ENCODE measurements at places on chromosomes 4 and X. TPM values are rescaled to one million over a fixed set of nuclear protein-coding genes. Genes with fewer than 3 reads are reported as not detected.

DNA sequence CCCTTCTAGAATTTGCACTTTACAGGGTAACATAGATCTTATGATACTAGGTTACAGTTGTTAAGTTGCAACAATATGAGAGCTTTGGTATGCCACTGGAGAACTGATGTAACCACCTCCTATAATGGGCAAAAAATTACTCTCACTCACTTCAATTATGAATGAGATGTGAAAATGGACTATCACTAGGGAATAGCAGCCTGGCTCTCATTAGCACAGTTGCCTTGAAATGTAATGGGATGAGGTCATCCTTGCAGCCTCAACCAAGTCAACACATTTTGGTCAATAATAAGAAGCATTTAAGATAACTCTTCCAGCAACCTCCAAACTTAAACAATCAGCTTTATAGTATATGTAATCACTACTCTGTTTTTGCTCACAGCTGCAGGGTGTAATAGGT is 69.4 kb downstream of the TBC1D9 start:
- DNase-seq, result no peak

DNA sequence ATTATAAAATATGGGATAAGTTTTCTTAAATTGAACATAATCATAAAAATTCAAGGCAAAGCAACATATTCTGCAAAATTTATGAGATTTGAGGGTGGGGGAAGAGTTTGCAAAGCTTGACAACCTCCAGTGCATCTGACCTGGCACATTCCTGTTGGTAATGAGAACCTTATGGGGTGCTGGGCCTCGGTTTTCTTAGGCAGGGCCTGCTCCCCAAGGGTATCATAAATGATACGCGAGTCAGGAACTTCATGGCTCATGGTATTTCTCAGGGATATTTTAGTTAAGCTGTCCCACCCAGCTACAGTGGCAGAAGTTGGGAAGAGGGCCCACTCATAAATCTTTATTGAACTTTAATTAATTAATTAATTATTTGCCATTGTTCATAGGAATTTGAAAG is 13.2 kb downstream of the AFF2 start:
- no peak for DNase-seq

DNA sequence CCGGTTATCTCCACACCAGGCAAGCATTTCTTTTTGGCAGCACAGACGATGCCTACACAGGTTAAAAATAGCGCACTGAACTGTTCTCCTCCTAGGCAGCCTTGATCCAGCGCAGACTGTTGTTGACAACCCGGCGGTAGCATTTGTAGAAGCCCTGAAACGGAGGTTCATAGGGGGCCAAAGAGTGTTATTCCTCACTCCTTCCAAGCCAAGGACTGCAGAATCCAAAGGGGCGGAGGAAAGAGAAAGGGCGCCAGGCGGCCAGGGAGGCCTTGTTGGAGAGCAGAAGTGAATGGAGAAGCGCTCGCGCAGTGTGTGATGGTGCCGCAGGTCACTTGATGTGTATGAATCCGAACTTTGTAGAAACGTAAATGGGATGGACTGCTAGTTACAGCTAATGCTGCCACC is 82.7 kb downstream of the TENM3 start:
- no peak for DNase-seq

DNA sequence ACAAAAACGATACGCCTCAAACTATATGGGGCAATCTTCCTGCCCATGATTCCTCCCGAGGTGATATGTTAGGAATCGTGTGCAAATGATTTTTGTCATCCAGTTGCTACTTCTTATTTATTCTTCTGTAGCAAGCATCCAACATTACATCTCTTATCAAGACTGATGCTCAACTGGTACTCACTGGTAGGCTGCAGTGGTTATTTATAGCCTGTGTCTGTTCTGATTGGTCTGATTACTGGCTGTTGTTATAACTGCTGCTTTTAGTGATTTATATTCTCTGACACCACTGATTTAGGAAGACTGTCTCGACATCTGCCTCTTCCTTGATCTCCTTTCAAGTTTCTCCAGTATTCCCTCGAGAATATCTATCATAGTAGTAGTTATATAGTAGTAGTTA is 165.8 kb downstream of the LARP7 start:
- DNase-seq, result no peak

DNA sequence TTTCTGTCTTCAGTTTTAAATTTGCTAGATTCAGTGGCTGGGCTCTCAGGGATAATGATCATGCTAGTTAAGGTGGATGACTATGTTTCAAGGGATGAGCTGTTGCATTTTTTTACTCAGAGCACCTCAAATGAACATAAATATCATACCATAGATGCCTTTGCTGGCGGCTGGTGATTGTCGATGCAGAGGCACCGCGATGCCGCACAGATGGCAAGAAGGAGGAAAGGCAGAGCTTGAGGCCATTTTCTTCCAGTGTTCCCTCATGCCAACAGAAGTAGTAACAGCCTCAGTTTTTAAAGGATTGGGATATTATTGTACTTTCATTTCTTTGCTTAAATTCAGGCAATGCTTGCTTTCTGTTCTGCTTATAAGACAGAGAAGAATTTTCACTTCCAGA is 654.7 kb upstream of the IGFBP7 start:
- no peak for DNase-seq

DNA sequence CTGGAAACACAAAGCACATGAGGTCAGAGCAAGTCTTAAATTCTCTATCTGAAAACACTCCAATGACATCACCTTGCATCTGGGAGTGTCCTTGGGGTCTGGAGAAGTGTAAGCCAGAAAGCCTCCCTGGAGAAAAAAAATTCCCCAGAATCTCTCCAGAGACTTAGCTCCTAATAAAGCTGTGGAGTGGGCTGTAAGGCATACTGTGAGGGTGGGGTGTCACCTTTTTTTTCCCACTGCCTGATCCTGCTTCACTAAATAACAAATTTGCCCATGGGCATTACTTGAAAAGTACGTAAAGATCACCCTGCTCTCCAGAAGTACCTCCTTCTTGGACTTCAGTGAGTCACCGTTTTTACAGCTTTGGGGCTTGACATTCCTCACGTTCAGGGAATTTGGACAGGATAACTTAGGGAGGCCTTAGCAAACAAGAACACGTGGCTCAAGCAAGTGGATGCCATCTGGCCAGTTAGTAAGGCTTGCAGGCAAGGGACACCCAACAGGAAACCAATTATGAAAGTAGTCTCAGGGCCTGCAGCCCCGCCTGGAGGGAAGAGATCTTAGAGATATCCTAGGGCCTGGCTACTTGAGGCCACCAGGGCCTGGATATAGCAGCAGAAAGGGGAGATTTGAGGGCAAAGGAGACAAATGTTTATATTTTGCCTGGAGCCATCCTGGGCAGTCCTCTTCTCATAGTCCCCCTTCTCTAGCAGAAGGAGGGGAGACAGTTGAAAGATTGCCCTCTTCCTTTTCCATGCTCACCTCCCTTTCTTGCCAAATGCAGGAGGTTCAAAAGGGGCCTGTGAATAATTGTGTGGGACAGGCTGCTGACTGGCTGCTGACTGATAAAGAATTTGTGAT is 60.1 kb upstream of the PLAC1 start:
- DNase-seq, result peak; percentile 87

GRCh38 chr4:121255986-121256750 is 92.0 kb upstream of the TNIP3 start:
- DNase-seq, result peak; percentile 96

DNA sequence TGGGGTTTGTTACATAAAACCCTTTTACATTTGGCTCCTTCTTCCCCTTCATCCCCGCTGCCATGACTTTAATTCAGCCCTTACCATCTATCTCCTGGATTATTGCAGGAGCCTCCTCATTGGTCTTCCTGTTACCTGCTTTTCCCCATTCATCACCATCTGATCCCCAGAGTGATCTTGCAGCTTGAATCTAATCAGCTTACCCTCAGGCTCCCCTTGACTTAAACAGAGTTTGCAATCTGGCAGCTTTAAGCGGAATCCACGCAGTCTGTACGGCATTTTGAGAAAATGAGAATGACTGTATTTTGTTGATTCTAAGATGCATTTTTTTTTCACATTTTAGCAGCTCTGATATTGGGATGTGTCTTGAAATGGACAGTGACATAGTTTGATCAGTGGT is 14.9 kb upstream of the PPEF1 start:
- no peak for DNase-seq

DNA sequence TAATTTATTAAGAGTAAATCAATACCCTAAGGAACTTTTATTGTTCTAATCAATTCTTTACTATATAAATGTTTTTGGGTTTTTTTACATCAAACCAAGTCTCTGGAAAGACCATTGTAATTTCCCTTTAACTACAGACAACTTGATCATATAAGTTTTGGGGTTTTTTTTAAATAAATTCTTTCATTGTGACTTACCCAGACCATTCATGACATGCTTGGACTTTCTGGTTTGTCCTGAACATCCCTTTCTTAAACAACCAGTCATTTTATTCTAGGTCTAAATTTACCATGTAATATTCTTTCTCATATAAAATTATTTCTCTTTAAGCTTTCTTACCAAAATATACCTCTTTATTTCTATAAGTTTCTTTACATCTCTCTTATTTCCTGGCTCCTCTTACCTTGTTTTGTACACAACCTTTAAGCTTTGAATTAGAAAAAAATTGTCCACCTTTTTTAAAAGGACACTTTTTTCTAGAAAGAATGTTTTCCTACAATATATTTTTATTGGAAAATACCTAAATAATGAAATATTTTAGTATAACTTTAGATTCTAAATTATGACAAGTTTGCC is 8.4 kb downstream of the CNGA1 start:
- no peak for DNase-seq

GRCh38 chrX:15336023-15336413 is 695 bp upstream of the PIGA start:
- peak; percentile 86 for DNase-seq

- peak; percentile 18 for DNase-seq
Observed at GRCh38 chrX:72052415-72053090, 79.2 kb downstream of the RTL5 start.

DNA sequence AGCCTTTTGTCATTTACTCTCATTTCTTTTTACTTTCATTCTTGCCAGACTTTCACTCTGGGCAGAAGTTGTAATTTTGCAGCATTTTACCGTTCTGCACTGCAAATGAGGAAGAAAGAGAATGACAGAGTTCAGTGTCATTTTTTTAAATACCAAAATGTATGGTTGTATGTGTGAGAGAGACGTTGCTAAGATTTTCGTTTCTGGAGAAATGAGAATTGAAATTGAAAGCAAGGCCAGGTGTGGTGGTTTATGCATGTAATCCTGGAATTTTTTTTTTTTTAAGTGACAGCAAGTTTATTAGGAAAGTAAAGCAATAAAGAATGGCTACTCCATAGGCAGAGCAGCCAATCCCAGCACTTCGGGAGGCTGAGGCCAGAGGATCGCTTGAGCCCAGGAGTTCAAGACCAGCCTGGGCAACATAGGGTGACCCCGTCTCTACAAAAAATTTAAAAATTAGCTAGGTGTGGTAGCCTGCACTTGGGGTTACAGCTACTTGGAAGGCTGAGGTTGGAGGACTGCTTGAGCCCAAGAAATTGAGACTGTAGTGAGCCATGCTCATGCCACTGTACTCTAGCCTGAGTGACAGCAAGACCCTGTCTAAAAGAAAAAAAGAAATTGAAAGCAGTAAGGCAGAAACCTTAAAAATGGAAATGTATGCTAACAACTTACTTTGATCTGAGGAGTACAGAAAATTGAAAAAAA is 12.9 kb downstream of the DCK start:
- no peak for DNase-seq

The PFKFB1 gene
- 0.13 TPM for total RNA-seq

The RBM46 gene
- total RNA-seq, result 0.53 TPM

The RASL11B gene
- total RNA-seq, result 1.3 TPM

Measured in bronchial epithelial cell (primary cell).